ENCODE measurements at places on chromosomes 13 and 19. TPM values are rescaled to one million over a fixed set of nuclear protein-coding genes. Genes with fewer than 3 reads are reported as not detected.
A peak's percentile ranks its signal among the peaks of the same experiment; 100 is the strongest.

DNA sequence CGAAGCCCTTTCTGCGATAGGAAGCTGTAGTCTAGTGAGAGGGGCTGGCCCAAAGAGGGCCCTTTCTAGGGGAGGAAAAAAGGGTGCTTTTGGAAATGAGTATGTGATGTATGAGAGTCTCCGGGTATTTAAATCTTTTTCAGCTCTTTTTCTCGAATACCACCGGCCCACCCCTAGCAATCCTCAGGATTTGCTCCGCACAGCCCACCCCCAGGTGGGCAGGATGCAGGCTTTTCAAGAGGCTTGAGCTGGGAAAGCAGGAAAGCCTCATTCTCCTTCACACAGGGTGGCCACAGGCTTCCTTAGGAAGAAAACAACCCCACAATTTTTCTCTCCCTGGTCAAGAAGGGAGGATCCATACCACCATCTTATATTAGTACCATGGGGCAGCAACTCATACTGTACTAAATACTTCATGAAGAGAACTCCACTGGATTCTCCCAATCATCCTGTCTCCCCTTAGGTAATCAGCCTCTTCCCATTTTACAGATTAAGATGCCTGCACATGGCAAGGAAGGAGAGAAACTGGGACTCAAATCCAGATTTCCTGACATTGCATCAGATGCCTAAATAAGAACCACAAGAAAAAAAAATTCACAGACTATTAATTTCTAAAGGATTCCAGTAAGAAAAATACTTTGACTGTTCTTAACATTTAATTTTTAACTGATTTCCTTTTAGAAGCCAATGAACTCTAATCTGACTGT lies 84.4 kb downstream of the STK24 start:
- no peak overlapping the region for H3K4me3 ChIP-seq
- peaks cover 65% of the 10 kb centered on the region for H3K4me1 ChIP-seq
- DNase-seq = no peak
- no peaks in the 10 kb centered on the region for H3K36me3 ChIP-seq
- no peak overlapping the region for H3K27ac ChIP-seq

DNA sequence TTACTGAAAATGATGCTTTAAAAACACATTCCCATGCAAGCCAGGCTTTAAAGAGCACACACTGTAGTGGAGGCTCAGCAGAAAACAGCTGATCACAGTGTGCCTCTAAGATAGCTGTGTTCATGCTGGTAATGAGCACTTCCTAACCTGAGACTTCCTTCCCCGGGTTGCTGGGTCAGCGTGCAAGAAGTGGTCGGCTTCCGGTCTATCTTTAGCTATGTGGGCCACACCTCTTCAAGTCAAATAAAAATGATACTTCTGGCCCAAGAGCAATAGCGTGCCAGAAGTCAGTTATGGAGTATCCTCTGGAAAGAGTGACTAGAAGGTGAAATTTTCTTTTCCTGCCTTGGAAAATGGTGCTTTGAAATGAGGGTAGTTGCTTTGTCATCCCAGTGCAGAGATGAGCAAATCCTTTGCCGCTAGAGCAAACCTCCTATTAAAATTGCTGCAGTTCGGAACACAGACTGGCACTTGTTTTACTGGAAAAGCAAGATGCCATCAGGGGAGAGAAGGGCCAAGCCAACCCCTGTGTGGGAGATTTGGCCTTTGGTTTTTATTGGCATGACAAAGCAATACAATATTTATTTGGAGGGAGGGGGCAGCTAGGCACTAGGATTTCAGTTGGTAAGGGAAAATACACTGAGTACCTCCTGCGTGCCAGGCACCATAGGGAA lies 64.2 kb downstream of the ARHGAP35 start:
- peaks cover 27% of the 10 kb centered on the region for H3K36me3 ChIP-seq
- no peak overlapping the region for H3K27ac ChIP-seq
- DNase-seq = no peak
- H3K4me3 ChIP-seq = no peak overlapping the region
- H3K4me1 ChIP-seq = peaks cover 41% of the 10 kb centered on the region
- H3K27me3 ChIP-seq = no peaks in the 10 kb centered on the region

DNA sequence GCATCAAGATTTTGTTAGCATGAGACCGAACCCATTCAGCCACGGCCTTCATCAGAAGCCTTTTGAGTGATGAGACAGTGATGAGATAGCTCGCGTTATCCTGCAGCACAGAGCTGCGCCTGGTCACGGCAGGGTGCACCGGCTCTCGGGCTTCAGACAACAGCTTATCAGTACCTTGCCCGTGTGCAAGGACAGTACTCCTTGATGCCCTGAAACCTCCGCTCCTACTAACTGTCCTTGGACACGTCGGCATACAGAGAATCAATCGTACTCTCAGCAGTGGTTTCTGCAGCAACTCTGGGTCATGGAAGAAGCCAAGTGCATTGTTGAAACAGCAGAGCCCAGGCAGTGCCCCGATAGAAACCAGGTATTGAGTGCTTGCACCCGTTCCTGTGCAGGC lies 40.7 kb downstream of the IRS2 start:
- no peak for DNase-seq
- no peaks in the 10 kb centered on the region for H3K36me3 ChIP-seq
- H3K4me1 ChIP-seq = peaks cover 16% of the 10 kb centered on the region
- H3K27ac ChIP-seq = no peak overlapping the region

GRCh38 chr13:40101708-40102359 lies 446.4 kb downstream of the COG6 start:
- no peaks in the 10 kb centered on the region for H3K36me3 ChIP-seq
- no peak for DNase-seq
- H3K27ac ChIP-seq = no peak overlapping the region
- H3K4me1 ChIP-seq = no peaks in the 10 kb centered on the region
- H3K4me3 ChIP-seq = no peak overlapping the region
- H3K27me3 ChIP-seq = no peaks in the 10 kb centered on the region

DNA sequence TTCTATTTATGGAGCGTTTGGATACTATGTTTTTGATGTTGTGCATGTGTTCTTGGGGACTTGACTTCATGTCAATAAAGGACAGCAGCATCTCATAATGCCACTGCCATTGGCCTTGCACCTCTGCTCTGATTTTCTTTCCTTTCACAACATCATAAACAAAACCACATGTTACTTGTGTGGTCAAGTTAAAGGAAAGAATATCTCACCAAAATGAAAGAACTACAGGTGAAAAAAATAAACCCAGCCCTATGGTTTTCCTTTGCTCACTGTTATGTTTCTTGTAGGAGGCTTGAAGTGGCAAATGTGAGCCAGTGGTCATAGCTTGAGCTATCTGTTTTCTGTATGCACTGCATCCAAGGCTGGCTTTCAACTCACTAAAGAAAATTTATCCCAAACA lies 240.4 kb downstream of the KCNRG start:
- no peaks in the 10 kb centered on the region for H3K36me3 ChIP-seq
- no peaks in the 10 kb centered on the region for H3K27me3 ChIP-seq
- no peaks in the 10 kb centered on the region for H3K4me1 ChIP-seq
- H3K27ac ChIP-seq = no peak overlapping the region

- DNase-seq = no peak
- H3K4me3 ChIP-seq = no peak overlapping the region
- no peak overlapping the region for H3K27ac ChIP-seq
- H3K27me3 ChIP-seq = no peaks in the 10 kb centered on the region
Measured at GRCh38 chr13:101930331-101930730, 471.5 kb downstream of the FGF14 start.

DNA sequence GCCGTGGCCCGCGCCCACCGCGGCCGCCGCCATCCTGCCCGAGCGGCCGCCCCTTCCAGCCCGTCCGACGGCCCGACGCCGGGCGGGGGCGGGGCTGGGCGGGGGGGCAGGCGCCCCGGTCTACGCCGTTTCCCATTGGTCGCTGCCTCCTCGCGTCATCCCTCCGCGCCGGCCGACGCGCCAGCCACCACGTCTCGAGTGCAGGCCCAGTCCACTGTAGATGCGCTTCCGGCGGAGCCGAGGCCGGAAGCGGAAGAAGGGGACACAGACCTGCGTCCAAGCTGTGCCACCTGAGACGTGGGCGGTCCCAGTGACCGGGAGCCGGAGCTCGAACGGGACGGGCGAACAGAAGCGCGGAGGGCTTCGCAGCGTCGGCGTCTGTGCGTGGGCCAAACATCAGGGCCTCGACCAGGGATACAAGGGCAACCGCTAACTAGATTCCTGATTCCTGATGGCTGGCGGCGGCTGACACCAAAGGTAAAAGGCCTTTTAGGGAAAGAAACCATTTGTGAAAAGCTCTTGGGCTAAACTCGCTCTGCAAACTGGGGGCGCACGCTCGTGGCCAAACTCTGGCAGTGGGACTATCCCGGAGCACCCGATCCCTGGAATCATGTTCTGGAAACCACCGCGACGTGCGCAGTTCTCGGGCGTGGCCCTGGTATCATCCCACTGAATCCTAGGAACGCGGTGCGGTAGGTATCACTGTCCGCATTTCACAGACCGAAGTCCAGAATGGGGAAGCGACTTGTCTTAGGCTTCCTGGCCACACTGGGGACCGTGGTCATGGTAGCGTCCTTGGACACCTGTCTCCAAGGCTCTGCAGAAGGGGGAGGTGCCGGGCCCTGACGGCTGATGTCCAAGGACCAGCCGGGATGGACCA lies at the start of gene SLC35E1:
Gene SLC35E1, minus strand, starts transcription at position 84 of the 880 bp plus-strand sequence. Its CDS starts 51 bp downstream, at position 33.
- peak within 1 kb of the TSS; percentile 89 for H3K27ac ChIP-seq
- H3K27me3 ChIP-seq = no peaks in the 10 kb centered on the region
- H3K36me3 ChIP-seq = peaks cover 60% of the 10 kb centered on the region
- H3K4me1 ChIP-seq = peaks cover 52% of the 10 kb centered on the region
- peak; percentile 97 for DNase-seq
- peak within 1 kb of the TSS; percentile 73 for H3K4me3 ChIP-seq

DNA sequence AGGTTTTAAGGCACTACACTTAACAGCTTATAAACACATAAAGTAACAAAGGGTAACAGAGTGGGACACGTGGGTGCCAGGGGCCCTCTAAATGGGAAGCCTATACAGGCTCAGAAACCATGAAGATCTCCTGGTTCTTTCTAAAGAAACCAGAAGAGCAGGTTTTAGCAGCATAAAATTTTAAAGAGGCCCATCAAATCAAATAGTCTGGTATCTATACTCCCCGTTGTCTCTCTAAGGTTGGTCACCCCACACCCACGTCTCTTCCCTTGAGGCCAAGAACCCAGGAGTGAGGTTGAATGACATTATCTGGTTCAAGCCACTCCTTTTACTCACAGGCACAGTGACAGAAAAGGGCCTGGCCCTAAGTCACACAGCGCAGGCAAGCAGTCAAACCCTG lies 4.6 kb upstream of the DYRK1B start:
- DNase-seq = no peak
- H3K36me3 ChIP-seq = peaks cover 57% of the 10 kb centered on the region
- peaks cover 15% of the 10 kb centered on the region for H3K4me1 ChIP-seq
- no peaks in the 10 kb centered on the region for H3K27me3 ChIP-seq
- H3K27ac ChIP-seq = no peak overlapping the region

LILRB5 gene
- total RNA-seq = 16.0 TPM

DEDD2 gene
- total RNA-seq = 35.6 TPM

Measured in lower lobe of right lung (tissue), 2 donors.